ENCODE measurements at places on chromosomes 4 and X. TPM values are rescaled to one million over a fixed set of nuclear protein-coding genes. Genes with fewer than 3 reads are reported as not detected.

BEX1 gene
- 48.4 TPM for polyA plus RNA-seq

TACC3 gene
- 44.3 TPM for polyA plus RNA-seq

FRMD7 gene
- 1.5 TPM for polyA plus RNA-seq

CASK gene
- 51.4 TPM for polyA plus RNA-seq

TCP11X2 gene
- polyA plus RNA-seq, result 1.1 TPM

DNA sequence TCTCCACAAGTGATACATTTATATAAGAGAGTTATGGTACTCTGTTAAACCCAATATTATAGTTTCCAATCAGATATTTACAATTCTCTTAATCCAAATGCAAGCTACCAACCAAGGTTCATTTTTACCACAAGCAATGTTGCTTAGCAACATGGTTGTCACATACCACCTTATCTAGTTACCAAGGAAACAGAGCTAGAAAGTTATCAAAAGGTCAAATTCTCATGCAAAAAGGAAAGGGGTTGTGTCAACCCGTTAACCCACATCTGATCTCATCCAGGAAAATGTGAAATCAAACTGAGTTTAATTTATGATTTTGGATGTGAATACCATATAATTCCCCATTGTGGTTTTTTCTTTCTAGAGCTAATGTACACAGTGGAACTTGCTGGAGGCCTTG lies 274.1 kb upstream of the MAGEB2 start:
- no peak for DNase-seq

GRCh38 chr4:53582194-53582593 lies 9.1 kb downstream of the LNX1 start:
- DNase-seq, result no peak

- no peak for DNase-seq
These were observed at the start of gene EREG for GRCh38 chr4:74364652-74365491. TSS of gene EREG (plus strand) at chr4:74365145. CDS start at chr4:74365309, 164 bp downstream.

DNA sequence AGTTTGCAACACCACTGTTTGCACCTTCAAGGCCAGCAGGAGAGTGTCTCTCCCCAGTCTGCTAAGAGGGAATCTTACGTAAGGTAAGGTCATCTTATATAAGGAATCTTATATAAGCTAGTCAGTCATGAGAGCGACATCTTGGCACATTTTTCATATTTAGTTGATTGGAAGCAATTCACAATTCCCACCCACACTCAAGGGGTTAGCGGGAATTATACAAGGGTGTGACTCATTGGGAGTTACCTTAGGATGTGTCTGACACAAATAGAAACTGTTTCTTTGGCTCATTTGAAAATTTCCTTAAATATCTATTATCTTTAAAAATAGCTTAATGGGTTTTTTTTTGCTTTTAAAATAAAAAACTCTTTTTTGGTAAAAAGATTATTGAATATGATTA lies 62.1 kb upstream of the GRPR start:
- DNase-seq, result no peak

GRCh38 chrX:150919401-150919800 lies 20.9 kb upstream of the CD99L2 start:
- DNase-seq, result no peak

DNA sequence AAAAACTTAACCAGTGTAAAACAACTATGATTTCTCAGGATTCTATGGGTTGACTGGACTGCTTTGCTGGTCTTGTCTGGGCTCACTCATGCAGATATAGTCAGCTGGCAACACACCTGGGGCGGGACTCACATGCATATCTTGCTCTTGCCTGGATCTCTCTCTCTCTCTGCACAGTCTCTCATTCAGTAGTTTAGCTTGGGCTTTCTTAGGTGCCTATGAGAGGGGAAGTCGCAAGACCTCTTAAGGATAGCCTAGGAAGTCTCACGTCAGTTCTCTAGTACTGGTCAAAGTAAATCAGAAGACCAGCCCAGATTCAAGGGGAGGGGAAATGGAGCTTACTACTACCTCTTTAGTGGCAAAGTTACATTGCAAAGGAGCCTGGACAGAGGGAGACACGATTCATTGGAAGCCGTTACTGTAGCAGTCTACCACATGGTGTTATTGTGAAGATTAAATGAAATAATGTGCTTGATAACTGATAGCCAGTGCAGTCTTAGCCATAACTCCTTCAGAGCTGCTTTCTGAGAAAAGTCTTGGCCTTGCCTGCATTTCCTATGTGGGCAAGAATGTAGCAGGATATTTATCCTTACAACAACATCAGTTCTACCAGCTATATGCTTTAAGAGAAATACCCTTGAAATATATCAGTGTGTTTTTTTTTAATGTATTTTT lies 2.1 kb downstream of the COPS4 start:
- no peak for DNase-seq

GRCh38 chrX:117510453-117510852 lies 606.2 kb downstream of the KLHL13 start:
- DNase-seq, result no peak

- no peak for DNase-seq
These were observed 29.5 kb upstream of the PSAPL1 start for GRCh38 chr4:7464259-7464655.

DNA sequence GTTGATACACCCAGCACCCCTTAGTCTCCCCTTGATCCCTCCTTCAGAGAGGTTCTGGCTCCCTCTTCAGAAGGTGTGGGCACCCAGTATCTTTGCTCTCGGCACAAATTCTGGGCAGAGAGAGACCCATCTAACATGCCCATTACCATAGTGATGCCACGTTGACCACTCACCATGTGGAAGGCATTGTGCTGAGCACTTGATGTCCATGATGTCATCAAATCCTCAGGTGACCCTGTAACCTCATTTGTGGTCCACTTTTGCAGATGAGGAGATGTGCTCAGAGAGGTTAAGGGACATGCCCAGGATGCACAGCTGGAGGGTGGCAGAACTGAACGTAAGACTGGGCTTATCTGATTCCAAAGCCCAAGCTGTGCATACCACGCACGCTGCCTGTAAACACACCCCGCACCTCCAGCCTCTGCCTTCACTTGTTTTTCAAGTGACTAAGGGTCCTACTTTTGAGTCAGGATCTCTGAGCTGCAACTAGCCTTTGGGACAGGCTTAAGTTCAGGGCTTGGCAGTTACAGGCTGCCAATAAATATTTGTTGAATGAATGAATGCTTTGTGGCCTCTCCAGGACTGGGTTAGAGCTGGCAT lies 55.2 kb downstream of the HTRA3 start:
- DNase-seq, result no peak

GRCh38 chr4:16669036-16669435 lies 229.4 kb downstream of the LDB2 start:
- no peak for DNase-seq

- no peak for DNase-seq
These were observed 229.5 kb downstream of the GALNTL6 start for GRCh38 chr4:172042714-172043114.

- no peak for DNase-seq
These were observed 16.3 kb upstream of the FAT1 start for GRCh38 chr4:186739802-186740434.

GRCh38 chr4:77154065-77154464 lies 2.9 kb upstream of the CCNG2 start:
- no peak for DNase-seq

GRCh38 chrX:130734713-130735112 lies 168.3 kb downstream of the ENOX2 start:
- no peak for DNase-seq

DNA sequence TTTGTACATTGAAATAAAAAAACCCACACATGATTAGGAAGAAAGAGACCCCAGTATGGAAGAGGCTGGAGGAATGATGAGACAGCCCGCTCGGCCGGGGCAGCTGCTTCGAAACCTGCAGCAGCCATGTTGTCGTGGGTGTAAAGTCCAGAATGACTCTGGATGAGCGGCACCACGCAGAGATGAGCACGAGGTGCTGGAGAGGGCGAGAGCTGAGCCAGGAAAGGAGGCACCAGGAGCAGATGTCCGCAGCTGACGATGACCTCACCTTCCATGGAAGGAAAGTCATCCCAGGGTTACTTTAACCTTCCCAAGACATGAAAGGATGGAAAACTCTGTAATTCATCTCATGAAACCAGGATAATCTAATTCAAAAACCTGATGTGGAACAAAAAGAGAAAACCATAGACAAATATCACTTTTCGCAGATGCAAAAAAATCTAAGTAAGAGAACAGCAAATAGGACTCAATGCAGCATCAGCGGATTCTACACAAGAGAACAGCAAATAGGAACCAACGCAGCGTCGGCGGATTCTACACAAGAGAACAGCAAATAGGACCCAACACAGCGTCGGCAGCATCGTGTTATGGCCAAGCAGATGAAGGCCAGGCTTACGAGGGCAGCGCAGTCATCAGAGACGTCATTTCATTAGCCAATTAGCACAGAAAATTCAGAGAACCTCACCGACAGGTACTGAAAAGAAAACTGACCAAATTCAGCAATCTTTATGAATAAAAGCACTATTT lies 25.9 kb upstream of the SPON2 start:
- DNase-seq, result no peak

GRCh38 chr4:101277671-101278070 lies 69.7 kb downstream of the PPP3CA start:
- DNase-seq, result no peak

GRCh38 chrX:13074297-13075262 lies 30.2 kb upstream of the FAM9C start:
- DNase-seq, result no peak

DNA sequence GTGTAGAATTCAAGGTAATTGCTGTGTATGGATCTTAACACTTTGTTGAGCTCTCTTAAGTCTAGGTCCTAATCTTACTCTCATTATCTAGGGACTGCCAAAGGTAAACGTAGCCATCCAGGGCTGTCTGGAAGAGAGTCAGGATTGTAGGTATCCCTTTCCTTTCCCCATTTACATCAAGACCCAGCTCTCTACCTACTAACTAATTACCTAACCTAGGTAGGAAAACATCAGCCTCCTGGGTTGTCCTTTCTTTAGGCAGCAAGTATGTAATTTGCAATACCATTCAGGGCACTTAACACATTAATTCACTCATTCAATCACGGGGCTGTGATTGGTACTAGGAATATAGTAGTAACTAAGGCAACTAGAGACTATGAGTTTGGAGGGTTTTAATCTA lies 15.2 kb upstream of the CPEB2 start:
- DNase-seq, result no peak

- DNase-seq, result no peak
These were observed 88.4 kb upstream of the GUCY1A1 start for GRCh38 chr4:155578219-155578618.

DNA sequence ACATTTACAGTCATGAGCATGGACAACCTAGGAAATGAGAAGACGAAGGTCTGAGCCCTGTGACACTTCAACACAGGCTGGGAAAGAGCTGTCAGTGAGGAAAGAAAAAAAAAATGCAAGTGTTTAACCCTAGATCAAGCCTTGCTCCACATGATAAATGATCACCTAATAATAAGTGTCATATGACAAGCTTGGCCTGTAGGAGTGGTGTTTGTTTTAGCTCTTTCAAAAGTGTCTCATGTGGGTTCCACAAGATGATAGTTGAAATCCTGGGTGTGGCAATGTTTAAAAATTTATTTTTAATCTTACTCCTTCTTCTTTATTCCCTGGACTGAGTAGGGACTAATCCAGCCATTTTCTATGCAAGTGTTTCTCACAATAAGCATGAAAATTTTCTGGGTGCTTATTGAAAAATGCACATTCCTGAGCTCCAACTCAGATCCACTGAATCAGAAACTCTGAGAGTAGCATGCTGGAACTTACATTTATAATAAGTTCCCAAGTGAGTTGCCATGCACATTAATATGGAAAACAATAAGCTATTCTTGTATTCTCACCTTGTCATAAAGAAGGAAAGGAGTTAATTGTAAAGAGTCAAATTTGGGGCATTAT lies 138.3 kb downstream of the AREG start:
- DNase-seq, result no peak

DNA sequence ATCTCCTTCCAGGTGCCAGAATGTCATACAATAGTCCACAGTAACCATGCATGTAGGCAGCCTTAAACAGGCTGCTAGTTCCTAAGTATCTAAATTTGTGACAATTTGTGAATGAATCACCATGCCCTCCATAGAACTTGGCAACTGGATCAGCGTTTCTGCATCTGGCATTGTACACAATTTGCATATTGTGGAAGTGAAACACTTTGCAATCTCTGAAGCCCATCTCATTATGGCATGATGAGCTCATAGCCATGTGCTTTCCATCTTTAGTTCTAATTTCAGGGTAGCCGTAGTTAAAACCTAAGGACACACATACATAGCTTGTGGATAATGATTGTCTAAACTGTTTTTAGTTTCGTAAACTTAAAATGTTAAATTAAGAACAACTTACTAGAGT lies 573.6 kb downstream of the PPP4R3C start:
- no peak for DNase-seq

DNA sequence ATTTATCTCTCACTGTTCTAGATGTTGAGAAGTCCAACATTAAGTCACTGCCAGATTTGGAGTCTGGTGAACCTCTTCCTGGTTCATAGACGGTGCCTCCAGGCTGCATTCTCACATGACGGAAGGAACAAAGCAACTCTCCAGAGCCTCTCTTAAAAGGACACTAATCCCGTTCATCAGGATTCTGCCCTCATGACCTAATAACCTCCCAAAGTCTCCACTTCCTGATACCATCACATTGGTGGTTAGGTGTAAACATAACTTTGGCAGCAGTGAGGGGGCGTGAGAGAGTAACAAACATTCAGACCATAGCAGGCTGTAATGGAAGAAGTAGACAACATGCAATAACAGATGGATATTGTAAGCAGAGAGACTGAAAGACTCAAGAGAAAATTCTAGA lies 388.6 kb downstream of the PDHA2 start:
- DNase-seq, result no peak

GRCh38 chr4:102527695-102528283 lies 26.6 kb downstream of the NFKB1 start:
- DNase-seq, result no peak

DNA sequence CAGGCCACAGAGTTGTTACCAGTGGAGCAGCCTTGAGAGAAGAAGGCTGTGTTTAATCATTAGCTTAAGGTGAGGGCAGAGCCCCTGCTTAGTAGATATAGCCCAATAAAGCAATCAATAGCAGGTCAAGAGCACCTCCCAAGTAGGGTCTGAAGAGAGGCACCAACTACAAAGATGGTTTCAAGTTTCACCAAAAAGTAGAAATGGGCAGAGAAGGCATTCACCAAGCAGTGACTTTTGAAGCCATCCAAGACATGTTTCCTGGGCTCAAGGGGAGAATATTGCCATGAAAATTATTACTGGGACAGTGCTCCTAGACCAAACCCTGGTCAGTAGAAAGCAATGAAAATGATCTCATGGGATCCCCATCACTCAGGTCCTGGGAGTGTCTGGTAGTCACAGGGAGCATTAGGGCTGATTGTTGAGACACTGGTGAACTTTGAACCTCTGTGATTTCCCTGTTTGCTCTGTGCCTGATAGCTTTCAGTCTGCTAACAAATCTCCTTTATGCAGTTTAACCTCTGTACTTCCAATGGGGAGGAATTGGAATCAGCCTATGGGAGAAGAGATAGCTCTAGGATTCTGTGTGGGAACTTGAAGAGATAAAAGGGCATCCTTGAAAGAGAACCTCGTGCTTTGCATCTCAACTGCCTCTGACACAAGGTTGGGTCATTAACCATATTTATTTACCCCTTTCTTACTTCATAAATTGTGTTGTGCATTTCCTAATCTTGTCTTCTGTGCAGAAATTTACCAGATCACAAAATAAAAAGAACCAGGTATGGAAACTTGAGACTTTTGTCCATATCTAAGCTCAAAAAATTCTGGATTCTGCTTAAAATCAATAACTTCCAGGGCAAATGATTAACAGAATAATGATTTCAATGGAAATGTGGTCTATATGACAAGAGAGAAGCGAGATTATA lies 9.3 kb upstream of the OTC start:
- DNase-seq, result no peak

Data from right renal pelvis (tissue), 4 donors.